ENCODE measurements at places on chromosomes 7 and 10. TPM values are rescaled to one million over a fixed set of nuclear protein-coding genes. Genes with fewer than 3 reads are reported as not detected.

DNA sequence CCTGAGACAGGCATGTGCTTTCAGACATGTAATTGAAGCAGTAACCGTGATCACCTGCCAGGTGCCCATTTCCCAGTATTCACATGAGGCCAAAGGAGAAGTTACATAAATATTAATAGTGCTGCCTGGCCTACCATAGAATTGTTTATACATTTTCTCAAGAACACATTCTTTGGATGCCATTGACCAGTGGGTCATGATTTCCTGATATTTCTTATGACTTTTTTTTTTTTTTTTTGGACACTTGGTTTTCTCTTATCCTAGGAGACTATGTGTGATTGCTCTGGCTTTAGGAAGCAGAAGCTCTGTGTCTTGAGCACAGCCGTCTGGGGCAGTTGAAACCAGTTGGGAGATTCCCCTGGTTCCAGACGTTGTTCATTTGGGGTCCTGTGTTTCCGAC lies 143.9 kb upstream of the NPS start:
- DNase-seq, result peak; percentile 61

- DNase-seq, result peak; percentile 80
Measured at GRCh38 chr7:44104860-44105771, 971 bp downstream of the AEBP1 start.

- DNase-seq, result no peak
Measured at GRCh38 chr10:68075550-68076004, 494 bp upstream of the HERC4 start.

GRCh38 chr7:130415006-130415405 lies 25.8 kb downstream of the CEP41 start:
- no peak for DNase-seq

Gene SPACDR
- not detected for total RNA-seq
